A673 (cell line): ENCODE measurements at places on chromosomes 4 and X. TPM values are rescaled to one million over a fixed set of nuclear protein-coding genes. Genes with fewer than 3 reads are reported as not detected.

DNA sequence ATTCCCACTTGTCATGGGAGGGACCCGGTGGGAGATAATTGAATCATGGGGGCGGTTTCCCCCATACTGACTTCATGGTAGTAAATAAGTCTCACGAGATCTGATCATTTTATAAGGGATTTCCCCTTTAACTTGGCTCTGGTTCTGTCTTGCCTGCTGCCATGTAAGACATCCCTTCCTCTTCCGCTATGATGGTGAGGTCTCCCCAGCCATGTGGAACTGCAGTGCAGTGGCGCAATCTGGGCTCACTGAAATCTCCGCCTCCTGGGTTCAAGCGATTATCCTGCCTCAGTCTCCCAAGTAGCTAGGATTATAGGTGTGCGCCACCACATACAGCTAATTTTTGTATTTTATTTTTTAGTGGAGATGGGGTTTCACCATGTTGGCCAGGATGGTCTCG, 2.9 kb downstream of the HPGDS start:
- no peak for DNase-seq
- H3K27me3 ChIP-seq = no peaks in the 10 kb centered on the region
- no peak overlapping the region for H3K4me3 ChIP-seq

FGF13 gene
- 36.5 and 38.7 TPM in 2 replicates for total RNA-seq

- H3K4me1 ChIP-seq = no peaks in the 10 kb centered on the region
- no peak overlapping the region for H3K27ac ChIP-seq
- H3K4me3 ChIP-seq = no peak overlapping the region
- H3K27me3 ChIP-seq = no peaks in the 10 kb centered on the region
These were observed 329.4 kb downstream of the NAF1 start for GRCh38 chr4:162837241-162837640.

AKAP17A gene
- 39.7 TPM in 2 replicates for total RNA-seq

GRCh38 chr4:73231518-73232487, 26.8 kb downstream of the ANKRD17 start:
- no peaks in the 10 kb centered on the region for H3K4me1 ChIP-seq
- no peak for DNase-seq
- H3K4me3 ChIP-seq = no peak overlapping the region
- no peak overlapping the region for H3K27ac ChIP-seq
- H3K27me3 ChIP-seq = no peaks in the 10 kb centered on the region
- H3K36me3 ChIP-seq = no peaks in the 10 kb centered on the region

- no peak overlapping the region for H3K4me3 ChIP-seq
- no peak overlapping the region for H3K27ac ChIP-seq
- peaks cover 44% of the 10 kb centered on the region for H3K36me3 ChIP-seq
- H3K27me3 ChIP-seq = no peaks in the 10 kb centered on the region
- no peaks in the 10 kb centered on the region for H3K4me1 ChIP-seq
- peak; percentile 19 for DNase-seq
These were observed 27.5 kb downstream of the NSD2 start for GRCh38 chr4:1898681-1899080.

DNA sequence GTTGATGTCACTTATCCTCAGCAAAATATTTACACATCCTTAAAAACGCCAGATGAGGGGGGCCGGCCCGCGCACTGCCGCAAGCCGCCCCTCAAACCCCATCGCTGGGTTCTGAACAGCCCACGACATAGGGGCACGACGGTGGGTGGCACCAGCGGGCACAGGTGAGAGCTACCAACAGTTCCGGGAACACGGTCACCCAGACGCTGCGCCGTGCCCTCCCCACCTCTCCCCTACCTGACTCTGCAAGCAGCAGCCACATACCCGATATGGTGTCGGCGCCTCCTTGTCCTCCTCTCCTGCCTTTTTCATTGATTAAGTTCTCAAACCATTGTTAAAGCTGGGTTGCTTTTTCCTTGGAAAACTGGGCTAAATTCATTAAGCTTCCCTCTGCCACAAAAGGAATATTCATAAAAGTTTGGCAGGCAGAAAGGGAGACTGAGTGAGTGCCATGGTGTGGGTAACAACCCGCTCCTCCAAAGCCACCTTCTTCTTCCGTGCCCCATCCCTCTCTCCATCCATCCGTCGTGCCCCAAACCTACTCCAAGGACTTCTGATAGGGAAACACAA, 1.4 kb downstream of the RAI2 start:
- DNase-seq = no peak
- no peak overlapping the region for H3K4me3 ChIP-seq
- H3K27me3 ChIP-seq = peaks cover 78% of the 10 kb centered on the region
- H3K36me3 ChIP-seq = no peaks in the 10 kb centered on the region

TAF7L gene
- total RNA-seq = 0.70 and 0.88 TPM in 2 replicates

TRIM60 gene
- total RNA-seq = not detected in 2 replicates

MED12 gene
- total RNA-seq = 51.6 and 63.3 TPM in 2 replicates

DNA sequence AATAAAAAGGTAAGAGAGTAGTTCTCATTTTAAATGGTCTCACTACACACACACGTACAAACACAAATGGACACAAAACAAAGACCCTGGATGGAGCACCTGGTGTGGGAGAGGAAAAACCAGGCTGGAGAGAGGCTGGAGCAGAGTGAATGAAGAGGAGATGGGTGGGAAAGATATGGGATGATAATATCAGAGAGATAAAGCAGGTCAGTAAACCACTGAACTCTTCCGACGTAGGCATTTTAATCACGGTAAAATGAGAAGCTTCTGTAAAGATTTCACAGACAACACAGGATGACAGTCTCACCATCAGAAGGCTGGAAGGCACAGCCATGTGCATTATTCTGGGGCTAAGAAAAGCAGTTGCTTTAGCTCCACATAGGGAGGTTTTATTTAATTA, 532.8 kb downstream of the KCNIP4 start:
- DNase-seq = no peak
- no peak overlapping the region for H3K27ac ChIP-seq
- no peak overlapping the region for H3K4me3 ChIP-seq
- no peaks in the 10 kb centered on the region for H3K27me3 ChIP-seq

ADH7 gene
- not detected in 2 replicates for total RNA-seq

GRCh38 chrX:3527811-3528210, 181.4 kb upstream of the MXRA5 start:
- H3K4me1 ChIP-seq = no peaks in the 10 kb centered on the region
- H3K4me3 ChIP-seq = no peak overlapping the region
- DNase-seq = no peak
- no peaks in the 10 kb centered on the region for H3K36me3 ChIP-seq

DNA sequence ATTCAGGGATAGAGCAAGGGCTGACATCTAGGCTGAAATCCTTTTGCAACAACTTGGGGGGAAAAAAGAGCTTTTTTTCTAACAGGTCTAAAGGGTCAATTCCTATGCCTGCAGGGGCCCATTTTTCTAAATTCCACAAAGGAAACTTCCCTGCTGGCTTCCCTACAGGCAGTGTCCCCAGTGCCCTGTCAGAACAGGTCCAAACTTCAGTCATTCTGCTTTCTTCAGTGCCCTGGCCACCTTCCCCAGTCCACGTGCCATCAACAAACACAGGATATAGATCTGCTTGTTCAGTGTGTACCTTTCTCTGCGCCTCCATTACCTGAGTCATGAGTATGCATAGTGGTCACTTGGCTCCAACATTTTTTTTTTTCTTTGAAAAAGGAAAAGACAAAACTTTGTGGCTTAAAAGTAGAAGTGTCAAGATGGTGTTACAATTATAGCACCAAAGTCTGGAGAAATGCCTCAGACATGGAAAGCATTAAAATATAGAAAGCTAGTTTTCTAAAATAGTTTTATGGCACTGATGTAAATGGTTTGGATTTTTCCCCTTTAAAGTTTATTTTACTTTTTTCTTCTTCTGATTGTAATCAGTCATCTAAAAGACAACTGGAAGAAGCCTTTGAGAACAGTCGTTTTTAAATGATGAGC, 84.0 kb upstream of the JADE1 start:
- no peaks in the 10 kb centered on the region for H3K27me3 ChIP-seq
- no peak for DNase-seq
- no peaks in the 10 kb centered on the region for H3K36me3 ChIP-seq
- no peak overlapping the region for H3K27ac ChIP-seq

DNA sequence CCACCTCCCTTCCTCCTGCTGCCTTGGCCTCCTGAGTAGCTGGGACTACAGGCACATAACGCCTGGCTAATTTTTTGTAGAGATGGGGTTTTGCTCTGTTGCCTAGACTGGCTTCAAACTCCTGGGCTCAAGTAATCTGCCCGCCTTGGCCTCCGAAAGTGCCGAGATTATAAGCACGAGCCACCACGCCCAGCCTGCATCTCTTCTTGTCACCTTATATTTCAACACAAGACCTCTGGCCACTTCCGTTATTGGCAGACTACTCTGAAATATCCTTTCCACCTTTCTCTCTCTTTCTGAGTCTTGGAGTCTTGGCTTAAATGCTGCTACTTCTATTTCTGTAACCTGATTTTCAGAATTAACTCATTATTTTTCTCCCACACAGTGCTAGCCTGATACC, 5.6 kb downstream of the KIAA0232 start:
- no peak for DNase-seq
- peak overlapping the region; percentile 7 for H3K27ac ChIP-seq
- no peak overlapping the region for H3K4me3 ChIP-seq

TLR7 gene
- 0.11 TPM in 2 replicates for total RNA-seq

DNA sequence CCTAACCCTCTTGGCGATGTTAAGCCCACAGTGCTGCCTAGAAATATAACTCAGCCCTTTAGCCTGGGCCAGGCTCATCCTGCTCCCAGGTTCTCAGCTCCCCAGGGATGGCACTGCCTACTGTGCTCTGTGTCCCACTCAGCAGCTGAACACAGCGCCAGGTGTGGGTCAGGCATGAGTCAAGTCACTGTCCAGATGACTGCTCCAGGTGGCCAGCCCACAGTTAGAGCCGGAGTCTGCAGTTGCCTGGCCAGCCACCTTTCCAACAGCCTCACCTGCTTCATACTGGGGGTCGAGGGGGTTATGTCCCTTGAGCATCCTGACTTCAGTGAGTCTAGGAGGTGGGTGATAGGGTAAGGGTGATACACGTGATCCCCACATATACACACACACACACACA, 48.4 kb downstream of the TBC1D14 start:
- no peaks in the 10 kb centered on the region for H3K36me3 ChIP-seq
- no peak overlapping the region for H3K27ac ChIP-seq
- H3K27me3 ChIP-seq = no peaks in the 10 kb centered on the region

MND1 gene
- 43.7 and 46.8 TPM in 2 replicates for total RNA-seq
